ENCODE measurements at places on chromosomes 3 and 15.

DNA sequence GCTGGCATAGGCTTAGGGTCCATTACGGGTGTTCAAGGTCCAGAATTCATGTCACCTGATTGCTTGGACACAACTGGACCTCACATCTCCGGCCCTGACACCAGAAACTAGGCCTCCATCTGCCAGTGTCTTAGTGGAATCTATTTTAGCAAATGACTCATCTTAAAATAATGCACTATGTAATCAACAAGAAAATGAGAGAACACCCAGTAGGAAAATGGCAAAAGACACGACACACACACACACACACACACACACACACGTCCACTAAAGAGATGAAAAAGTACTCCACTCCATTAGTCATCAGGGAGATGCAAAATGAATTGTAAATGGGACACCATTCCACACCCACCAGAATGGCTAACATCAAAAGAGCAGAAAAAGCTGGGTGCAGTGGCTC, 11.2 kb downstream of the APBA2 start:
- DNase-seq: no peak

- DNase-seq: peak; percentile 39
Measured at GRCh38 chr3:165549665-165550064, 287.6 kb downstream of the BCHE start.

DNA sequence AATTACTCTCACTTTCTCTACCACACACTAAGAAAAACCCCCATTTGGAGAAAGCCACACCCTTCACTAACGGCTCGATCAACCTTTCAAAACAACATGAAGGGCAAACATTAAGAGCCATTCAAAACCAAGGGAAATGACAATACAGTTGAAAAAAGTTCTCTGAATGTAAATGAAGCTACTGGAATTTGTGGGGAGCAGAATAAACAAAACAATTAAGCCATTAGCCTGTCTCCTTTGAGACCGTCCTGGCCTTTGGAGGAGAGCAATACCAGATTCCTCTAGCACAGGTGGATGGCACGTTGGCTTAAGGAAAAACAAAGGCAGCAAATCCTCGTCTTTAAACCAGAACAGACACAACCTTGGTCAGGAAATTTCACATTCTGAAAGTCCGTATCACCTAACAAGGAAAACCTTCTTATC, 18.7 kb downstream of the MYO1E start:
- DNase-seq: no peak

GRCh38 chr3:116517308-116517707, 72.0 kb upstream of the LSAMP start:
- DNase-seq: no peak

- no peak for DNase-seq
Measured at GRCh38 chr3:128486205-128486628, 6.8 kb downstream of the GATA2 start.

DNA sequence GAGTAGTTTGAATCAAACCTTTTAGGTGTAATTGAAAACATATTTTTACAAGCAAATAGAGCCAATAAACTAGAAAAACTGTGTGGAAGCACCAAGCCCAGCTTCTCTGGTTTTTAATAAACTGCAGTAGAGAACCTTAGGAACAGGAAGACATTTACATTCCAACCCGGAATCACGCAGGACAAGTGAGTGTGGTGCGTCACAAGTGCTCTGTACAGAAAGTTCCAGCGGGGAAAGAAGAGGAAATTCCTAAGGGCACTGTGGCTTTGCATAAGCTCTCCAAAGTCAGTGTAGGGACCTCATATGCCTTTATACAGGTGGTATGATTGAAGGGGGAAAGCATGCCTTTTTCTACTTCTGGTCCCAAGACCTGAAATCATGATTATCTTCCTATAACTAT, 21.6 kb downstream of the COL8A1 start:
- no peak for DNase-seq

DNA sequence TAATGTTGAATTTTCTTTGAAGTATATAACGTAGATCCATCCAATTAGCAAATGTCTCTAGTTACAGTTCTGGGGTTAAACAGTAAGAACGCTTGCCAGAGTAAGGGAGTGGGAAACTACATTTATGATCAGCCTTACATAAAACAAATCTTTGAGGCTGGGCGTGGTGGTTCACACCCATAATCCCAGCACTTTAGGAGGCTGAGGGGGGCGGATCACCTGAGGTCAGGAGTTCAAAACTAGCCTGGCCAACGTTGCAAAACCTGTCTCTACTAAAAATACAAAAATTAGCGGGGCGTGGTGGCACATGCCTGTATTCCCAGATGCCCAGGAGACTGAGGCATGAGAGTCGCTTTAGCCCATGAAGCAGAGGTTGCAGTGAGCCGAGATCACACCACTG, 50.1 kb upstream of the GATM start:
- no peak for DNase-seq

DNA sequence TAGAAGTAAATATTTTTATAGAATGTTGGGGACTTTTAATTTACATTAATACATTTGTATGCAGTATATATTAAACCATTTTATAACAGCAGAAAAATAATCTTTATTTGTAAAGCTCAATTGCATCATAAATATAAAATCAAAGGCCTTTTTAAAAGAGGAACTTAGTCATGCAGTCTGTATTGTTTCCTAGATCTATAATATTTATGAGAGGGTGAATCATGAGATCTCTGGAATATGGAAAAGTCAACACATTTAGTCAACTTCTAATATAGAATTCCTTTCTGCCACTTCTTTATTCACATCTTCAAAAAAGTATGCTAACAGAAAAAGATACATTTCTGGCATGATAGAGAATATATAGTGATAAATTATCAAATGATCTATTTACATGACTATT, 410.3 kb upstream of the ZNF385D start:
- DNase-seq: no peak

- DNase-seq: no peak
Measured at GRCh38 chr3:32392536-32393302, 1.1 kb downstream of the CMTM7 start.

GRCh38 chr3:192246847-192247559, 480.3 kb downstream of the FGF12 start:
- DNase-seq: peak; percentile 65

- peak; percentile 64 for DNase-seq
Measured at GRCh38 chr3:185332026-185332735, 30.8 kb upstream of the MAP3K13 start.

DNA sequence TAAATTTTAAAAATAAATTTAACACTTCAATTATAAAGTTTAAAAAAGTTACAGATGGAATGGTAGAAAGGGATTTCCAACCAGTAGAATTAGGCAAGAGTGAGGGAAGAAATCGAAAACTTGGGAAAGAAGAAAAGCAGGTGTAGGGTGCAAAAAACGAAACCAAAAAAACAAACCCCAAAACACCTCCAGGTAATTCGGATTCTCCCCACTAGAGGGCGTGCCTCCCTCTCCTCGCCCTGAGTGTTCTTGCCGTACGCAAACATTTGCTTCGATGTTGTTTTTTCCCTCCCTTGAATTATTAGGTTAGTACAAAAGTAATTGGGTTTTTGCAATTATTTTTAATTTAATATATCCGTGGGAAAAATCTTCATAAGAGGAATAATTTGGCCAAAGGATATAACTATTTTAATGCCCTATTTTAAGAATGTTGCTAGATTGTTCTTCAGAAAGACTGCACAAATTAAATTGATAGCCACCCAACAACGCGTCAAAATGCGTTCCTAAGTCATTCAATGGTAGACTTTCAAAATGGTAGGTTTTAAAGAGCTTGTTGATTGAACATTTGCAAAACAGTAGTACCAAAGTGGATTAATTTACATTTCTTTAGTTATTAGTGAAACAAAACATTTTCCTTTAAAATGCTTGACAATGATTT, 63.7 kb downstream of the SLC30A4 start:
- no peak for DNase-seq

GRCh38 chr3:177830411-177830849, 633.1 kb upstream of the TBL1XR1 start:
- peak; percentile 96 for DNase-seq

GRCh38 chr15:101020451-101020850, 101.3 kb downstream of the LRRK1 start:
- DNase-seq: no peak

GRCh38 chr3:44682182-44682896, 30.1 kb upstream of the ZNF502 start:
- no peak for DNase-seq

DNA sequence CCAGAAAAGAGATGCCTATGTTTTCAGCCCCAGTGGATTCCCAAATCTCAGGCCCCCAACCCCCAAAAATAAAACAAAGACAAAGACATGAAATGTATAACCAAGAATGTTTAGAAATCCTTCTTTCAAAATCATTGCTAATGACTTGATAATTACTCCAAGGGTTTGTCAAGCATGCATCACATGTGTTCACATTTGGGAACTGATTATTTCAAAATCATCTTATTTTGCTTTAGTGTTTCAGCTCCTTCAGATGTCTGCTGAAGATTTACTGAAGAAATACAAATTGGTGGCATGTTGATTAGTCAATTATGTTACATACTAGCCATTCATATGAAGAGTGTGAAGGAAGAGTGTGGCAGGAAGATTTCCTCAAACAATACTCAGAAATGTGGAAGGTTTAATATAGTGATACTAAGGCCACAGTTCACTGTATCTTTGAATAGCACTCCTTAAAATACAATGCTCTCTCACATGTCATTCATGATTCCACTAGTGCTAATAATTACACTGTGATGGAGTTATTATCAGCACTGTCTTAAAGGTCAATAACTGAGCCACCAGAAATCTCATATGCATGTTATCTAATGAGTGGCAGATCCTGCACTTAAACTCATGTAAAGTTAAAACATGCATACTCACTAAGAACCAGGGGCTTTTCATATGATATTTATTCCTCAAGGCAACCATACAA, 134.5 kb upstream of the TGFBR2 start:
- DNase-seq: no peak

All from NCI-H524 treated with DMSO at 0.1 percent for 48 hours (cell line).